ENCODE measurements at places on chromosomes 6 and 20. TPM values are rescaled to one million over a fixed set of nuclear protein-coding genes. Genes with fewer than 3 reads are reported as not detected.

DNA sequence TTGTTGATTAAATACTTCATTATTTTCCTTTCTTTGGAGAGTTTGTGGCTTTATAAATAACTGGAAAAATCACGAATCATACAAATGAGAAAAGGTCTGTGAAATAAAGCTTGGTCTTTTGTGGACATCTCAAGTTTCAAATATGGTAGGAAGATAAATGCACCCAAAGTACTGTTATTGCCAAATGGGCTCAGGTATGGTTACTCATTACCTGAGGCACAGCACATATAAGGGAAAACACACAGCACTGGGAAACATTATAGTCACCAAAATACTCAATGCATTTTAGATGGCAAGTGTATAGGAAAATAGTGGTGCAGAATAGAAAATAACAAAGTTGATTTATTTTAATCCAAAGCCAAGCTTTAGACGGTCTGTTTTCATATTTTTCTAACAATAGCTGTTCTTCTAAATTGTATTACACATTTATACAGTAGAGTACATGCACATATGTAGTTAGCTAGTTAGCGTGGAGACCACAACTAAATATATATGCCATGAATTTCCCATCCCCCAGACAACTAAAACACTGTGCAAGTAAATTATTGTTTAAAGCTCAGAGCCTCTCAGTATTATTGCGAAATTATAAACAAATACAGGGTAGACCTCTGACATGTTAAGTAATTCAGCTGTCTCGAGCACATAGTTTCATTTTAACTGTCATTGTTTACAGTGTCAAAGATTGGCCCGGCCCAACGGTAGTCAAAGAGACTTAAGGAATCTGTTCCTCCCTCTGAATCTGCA is 336.0 kb downstream of the SYNE1 start:
- DNase-seq, result no peak

DNA sequence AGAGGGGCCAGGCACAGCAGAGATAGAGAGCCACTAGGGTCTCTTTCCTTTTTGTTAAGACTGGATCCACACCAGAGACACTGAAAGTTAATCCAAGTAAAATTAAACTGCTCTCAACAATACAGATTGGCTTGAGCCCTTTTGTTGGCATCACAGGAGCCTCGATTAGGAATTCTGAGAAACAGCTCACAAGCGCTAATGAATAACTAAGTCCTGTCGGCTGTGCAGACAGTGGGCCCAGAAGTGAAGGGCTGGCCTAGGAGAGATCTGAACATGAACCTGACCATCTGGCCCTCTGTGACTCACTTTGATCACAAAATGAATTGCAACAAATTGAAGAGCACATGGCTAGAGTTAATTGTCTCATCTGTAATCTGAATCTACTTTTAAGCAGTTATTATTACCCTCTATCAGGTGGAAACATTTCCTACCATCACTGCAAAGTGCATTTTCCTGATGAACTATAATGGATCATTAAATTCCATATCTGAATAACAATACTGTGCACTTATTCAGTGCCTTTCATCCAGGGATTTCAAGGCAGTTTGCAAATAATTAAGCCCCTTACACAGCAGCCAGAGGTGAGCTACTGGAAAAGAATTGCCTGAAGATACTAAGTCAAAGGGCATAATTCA is 3.2 kb downstream of the BACH2 start:
- DNase-seq, result no peak

The HRH3 gene
- polyA plus RNA-seq, result not detected

GRCh38 chr20:22620342-22620741 is 36.0 kb upstream of the FOXA2 start:
- no peak for DNase-seq

GRCh38 chr6:21070620-21071019 is 522.9 kb upstream of the SOX4 start:
- DNase-seq, result no peak
